AG09319 (cell line): ENCODE measurements at places on chromosomes 3 and 15.
A peak's percentile ranks its signal among the peaks of the same experiment; 100 is the strongest.

DNA sequence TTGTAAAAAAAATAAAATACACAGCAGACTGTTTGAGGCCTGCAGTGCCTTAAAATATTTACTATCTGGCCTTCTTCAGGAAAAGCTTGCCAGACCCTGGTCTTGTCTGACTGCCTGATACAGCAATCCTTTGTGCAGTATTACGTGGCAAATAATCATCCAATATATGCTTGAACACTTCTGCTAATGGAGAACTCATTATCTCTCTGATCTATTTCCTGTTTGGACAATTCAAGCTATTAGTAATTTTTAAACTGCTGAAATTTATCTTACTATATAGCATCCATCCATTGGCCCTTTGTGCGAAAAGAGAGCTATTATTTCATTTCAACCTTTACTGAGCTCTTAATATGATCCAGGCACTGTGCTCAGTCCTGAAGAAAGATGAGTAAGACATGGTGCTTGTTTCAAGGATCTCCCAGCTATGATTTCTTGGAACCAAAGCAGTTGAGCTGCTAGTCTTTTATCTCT, 15.9 kb downstream of the ATG7 start:
- DNase-seq, result no peak

- DNase-seq, result no peak
Observed at GRCh38 chr15:52224211-52224610, 33.0 kb upstream of the GNB5 start.

DNA sequence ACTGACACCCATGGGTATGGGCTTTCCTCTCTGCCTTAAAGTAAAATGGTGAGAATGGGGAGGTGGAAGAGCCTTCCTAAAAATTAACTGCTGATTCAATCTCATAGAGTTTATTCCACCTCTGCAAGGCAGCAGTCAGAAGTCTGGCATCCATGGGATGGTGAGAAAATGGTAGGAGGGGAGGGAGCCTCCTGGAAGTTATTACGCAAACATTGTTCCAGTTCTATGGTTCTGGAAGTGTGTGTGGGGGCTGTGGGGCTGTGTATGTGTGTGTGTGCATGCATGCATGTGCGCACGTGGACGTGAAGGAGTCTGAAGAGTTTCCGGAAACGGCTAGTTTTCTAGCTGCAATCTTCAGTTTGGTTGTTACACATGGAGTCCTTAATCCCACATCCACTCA, 177.6 kb downstream of the KCNAB1 start:
- DNase-seq, result no peak

DNA sequence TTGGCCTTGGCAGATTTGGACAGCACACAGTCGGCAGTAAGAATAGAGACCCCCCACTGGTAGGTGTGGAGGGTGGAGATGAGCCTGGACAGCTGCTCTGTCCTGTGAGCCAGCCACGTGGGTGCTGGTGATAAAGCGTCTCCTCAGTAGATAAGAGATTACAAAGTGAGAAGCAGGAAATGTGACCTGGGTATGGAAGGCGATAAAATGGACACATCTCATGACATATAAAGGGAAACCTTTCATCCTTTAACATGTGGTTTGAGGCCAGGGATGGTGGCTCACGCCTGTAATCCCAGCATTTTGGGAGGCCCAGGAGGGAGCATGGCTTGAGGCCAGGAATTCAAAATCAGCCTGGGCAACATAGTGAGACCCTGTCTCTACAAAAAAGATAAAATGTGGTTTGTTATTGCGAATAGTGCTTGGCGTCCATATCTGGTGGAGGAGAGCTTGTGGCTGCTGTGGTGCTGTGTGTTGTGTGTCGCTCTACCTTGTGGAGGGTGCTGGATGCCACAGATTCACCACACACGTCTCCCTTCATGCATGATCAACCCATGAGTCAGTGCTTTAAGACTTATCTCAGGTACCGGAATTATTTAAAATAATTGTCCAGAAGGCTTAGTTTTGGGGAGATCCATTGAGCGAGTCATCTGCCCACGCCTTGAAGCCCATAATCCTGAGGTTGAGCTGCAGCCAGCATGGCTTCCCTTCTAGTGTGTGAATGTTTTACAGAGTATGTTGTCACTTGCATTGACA, 157.0 kb downstream of the GABRG3 start:
- DNase-seq, result no peak

DNA sequence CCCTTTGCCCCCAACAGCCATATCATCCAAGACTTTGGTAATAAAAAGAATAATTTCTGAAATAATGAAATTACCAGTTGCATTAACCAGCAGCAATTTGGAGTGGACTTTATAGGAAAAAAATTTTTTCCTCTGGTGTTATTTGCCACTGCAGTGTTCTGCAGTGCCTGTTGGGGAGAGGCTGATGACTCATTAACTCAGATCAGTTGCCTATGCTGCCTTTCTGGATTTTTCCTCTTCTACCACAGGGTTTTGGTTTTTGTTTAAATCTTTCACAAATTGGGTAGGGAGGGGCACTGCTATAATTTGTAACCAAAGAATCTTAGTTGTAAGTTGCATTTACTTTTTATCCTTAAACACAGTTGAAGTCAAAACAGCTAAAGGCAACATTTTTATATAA, 22.7 kb downstream of the ATP6V1A start:
- DNase-seq, result peak; percentile 49

DNA sequence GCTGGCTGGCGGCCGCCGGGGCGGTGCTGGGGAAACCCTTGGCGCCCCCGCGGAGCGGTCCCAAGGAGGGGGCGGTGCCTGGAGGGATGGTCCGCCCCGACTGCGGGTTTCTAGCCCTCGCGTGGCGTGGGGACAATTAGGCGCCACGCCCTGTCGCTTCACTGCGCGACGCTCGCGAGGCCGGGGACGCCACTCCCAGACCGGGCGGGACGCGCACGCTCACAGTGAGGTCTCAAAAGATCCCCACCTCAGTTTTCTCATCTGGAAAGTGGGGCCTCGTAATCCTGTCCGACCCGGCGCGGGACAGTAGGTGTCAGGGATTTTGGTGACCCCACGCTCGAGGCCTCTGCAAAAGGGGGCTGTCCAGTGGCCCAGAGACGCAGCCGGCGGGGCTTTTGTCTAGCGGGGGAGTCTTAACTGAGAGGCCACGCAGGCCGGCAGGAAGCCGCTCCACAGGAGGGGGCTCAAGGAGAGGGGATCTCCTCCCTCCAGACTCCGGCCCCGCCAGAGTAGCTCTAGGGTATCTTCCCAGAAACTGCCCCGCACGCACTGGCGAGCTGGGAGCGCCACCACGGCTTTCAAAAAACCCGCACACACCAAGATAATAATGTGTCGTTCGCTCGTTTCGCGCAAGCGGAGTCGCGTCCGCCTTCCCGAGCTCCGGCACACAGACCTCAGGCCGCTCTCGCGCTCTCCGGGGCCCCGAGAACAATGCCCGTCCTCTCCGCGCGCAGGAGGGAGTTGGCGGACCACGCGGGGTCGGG, 710 bp upstream of the CLK3 start:
- DNase-seq, result peak; percentile 54

- no peak for DNase-seq
Observed at GRCh38 chr3:134496471-134497071, 10.7 kb downstream of the CEP63 start.

DNA sequence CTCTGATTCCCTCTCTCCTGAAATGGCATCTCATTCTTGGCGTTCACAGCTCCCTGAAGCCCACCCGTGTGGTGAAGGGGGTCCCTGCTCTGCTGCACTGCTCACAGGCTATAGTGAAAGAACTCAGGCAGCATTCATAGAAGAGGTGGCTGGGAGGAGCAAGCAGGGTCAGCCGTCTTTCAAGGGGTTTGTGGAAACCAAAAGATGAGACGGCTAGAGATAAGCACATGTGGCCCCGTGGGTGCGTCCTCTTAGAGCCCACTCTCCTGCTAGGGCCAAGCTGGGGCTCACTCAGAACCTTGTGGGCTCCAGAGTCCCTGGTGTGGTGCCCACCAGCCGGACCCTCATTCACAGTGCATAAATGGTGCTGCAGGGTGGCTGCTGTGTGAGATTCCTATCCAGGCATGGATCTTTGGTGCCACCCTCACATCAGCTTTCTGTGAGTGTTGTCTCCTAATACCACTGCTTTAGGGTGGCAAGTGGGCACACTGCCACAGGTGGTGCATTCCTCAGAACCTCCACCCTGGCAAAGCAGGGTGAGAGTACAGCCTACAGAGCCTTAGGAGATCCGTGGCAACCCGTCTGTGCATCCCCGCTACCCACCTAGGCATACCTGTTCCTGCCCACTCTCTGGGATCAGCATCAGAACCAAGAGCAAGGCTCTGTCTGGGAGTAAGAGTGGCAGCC, 11.2 kb upstream of the SEMA4B start:
- no peak for DNase-seq

- no peak for DNase-seq
Observed at GRCh38 chr3:195238081-195238571, 32.8 kb downstream of the XXYLT1 start.

GRCh38 chr3:188523291-188523690, 369.3 kb downstream of the LPP start:
- no peak for DNase-seq

DNA sequence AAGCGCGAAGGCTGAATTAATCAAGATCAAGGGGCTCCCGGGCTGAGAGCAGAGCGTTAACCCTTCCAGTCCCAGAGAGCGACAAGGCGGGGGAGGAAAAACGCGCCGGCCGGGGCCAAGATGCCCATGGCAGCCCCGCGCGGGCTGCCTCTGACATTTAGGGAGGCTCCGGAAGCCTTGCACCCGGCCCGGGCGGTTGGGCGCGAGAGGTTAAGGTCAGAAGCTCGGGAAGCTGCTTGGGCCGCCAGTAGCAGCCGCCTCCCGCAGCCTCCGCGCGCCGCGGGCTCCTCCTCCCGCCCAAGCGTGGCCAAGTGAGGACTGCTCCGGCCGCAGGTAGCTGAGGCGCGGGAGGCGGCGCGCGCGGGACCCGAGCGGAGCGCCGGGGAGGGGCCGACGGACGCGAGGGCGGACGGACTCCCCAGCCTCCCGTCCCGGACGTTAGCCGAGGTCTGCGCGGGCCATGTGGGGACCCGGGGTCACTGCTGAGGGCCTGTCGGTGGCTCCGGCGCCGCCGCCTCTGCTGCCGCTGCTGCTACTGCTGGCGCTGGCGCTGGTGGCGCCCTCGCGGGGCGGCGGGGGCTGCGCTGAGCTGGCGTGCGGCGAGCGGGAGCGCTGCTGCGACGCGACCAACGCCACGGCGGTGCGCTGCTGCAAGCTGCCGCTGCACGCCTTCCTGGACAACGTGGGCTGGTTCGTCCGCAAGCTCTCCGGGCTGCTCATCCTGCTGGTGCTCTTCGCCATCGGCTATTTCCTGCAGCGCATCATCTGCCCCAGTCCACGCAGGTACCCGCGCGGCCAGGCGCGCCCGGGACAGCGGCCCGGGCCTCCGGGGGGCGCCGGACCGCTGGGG, at the start of gene C3orf80:
Gene C3orf80, plus strand, starts transcription at position 247 of the 850 bp plus-strand sequence. Its CDS starts 214 bp downstream, at position 461.
- no peak for DNase-seq

DNA sequence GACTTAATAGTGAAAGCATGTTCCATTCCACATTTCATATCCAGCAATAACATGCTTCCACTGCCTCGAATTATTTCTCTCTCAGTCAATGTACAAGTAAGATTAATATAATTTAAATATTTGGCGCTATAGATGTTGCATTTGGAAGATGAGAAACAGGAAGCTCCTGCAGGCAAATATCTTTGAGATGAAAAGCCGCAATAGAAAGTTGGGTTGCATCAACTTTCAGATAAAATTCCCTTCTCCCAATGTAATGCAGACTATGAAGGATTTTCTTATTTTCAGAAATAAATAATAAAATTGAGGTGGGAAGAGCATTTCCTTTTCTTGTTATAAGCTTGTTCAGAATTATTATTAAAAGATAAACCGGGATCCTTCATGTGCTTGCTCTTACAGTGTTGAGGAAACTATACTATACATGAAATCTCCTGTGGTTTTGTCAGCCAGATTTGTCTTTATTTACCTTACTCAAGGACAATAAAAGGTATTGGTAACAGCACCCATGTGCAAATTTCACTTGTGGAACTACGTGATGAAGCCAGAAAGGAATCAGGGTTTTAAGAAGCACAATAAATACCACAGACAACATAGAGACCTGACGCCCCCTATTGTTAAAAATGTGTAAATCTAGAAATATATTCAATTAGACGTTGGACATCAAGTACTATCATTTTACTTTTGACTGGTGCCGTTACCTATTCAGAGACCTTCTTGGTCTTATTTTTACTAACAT, 307.0 kb downstream of the ARPP21 start:
- DNase-seq, result no peak

- no peak for DNase-seq
Observed at GRCh38 chr15:57059026-57059660, 140.7 kb downstream of the TCF12 start.

- no peak for DNase-seq
Observed at GRCh38 chr3:38566215-38566528, 70.0 kb downstream of the EXOG start.

DNA sequence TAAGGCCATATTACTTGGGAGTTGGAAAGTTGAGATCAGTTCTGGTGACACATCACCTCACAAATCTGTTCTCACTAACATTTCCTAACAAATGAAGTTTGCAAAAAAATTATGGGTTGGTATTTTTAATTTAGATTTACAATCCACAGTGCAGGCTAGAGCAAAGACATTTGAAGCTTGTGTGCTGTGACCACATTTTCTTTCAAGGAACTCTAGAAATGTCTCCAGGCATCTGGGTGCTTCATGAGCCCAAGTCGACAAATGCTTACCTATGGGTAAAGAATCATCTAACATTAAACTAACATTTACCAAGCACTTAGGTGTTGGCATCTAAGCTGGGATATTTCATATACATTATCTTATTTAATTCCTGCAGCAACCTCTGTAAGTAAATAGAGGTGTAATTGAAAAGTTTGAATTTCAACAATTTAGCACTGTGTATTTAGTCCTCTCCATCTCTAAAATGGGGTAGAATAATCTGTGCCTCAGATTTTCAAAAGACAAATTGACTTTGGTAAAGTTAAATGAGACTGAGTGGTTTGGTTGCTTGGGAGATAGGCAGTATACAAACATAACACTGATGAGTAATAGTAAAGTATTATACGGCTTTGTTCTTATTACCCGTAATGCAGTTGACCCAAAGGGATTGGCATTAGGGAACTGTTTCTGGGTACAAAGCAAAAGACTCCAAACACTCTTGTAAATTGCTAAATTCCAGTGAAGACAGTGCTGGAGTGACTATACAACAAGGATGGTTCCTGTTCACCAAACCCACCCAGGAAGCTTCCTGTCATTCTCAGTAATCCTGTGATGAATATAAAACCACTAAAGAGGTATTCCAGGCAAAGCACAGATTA, 162.5 kb downstream of the TPRG1 start:
- DNase-seq, result no peak

GRCh38 chr3:15385901-15386653, 41.3 kb downstream of the METTL6 start:
- DNase-seq, result no peak

DNA sequence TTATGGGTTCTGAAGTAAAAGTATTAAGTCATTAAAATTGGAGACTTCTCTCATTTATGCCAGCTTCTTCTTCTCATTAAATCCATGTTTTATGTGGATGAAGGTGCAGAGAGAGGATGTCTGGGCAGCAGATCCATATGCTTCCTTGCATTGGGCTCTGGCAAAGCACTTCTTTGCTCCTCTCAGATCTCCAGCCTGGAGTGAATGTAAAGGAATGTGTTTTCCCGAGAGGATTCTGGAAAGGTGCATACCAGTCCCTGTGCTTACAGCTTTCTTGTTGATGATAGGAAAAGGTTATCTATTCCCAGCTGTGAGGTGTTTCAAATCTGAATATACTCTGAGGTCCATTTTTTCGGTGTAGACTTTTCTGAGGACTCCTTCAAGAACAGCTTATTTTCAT, 79.9 kb upstream of the PEX5L start:
- no peak for DNase-seq

- no peak for DNase-seq
Observed at GRCh38 chr15:74826364-74826819, at the start of gene CPLX3. CPLX3 (plus strand) TSS chr15:74826627; CDS start chr15:74826704, 77 bp downstream.

GRCh38 chr3:140185375-140185774, 250.4 kb downstream of the CLSTN2 start:
- no peak for DNase-seq

GRCh38 chr3:84965141-84965540, 6.4 kb downstream of the CADM2 start:
- DNase-seq, result no peak
